ENCODE measurements at places on chromosomes 13 and 19. TPM values are rescaled to one million over a fixed set of nuclear protein-coding genes. Genes with fewer than 3 reads are reported as not detected.

TMEM59L gene
- total RNA-seq: 0.97 TPM

ALDH16A1 gene
- 23.7 TPM for total RNA-seq

C5AR1 gene
- 38.7 TPM for total RNA-seq

SOHLH2 gene
- not detected for total RNA-seq

PRTN3 gene
- not detected for total RNA-seq

PALM3 gene
- total RNA-seq: not detected

ZNF418 gene
- total RNA-seq: 10.1 TPM

BEST2 gene
- total RNA-seq: not detected

FLT1 gene
- 32.8 TPM for total RNA-seq

OR1I1 gene
- total RNA-seq: not detected

PLIN4 gene
- 5.7 TPM for total RNA-seq

CLDND2 gene
- total RNA-seq: 0.87 TPM

CEACAM8 gene
- total RNA-seq: 0.19 TPM

LINGO3 gene
- total RNA-seq: not detected

ZNF681 gene
- total RNA-seq: 3.0 TPM

GPC6 gene
- total RNA-seq: 32.4 TPM

NFIC gene
- total RNA-seq: 175 TPM

CPAMD8 gene
- total RNA-seq: 5.4 TPM

DCLK1 gene
- total RNA-seq: 47.4 TPM

CEBPA gene
- 10.3 TPM for total RNA-seq

GJB6 gene
- total RNA-seq: not detected

SIGLEC14 gene
- total RNA-seq: 4.2 TPM

KLK2 gene
- total RNA-seq: not detected

HIF3A gene
- 55.4 TPM for total RNA-seq

DIAPH3 gene
- 7.5 TPM for total RNA-seq

ZNF541 gene
- 0.13 TPM for total RNA-seq

GIPR gene
- 2.4 TPM for total RNA-seq

ZNF564 gene
- 15.4 TPM for total RNA-seq

KLHL1 gene
- not detected for total RNA-seq
